Right lung (tissue), 10 donors: ENCODE measurements at places on chromosomes 2 and 18. TPM values are rescaled to one million over a fixed set of nuclear protein-coding genes. Genes with fewer than 3 reads are reported as not detected.
A peak's percentile ranks its signal among the peaks of the same experiment; 100 is the strongest.

Gene METTL5
- polyA plus RNA-seq, result 44.1 TPM

- no peak for DNase-seq
Observed at GRCh38 chr2:41763141-41763540, 284.7 kb upstream of the PKDCC start.

- no peak for DNase-seq
Observed at GRCh38 chr2:1134629-1135028, 184.0 kb downstream of the SNTG2 start.

Gene LGALSL
- 85.9 TPM for polyA plus RNA-seq

Gene TXNDC2
- not detected for polyA plus RNA-seq

Gene GRHL1
- polyA plus RNA-seq, result 4.0 TPM

DNA sequence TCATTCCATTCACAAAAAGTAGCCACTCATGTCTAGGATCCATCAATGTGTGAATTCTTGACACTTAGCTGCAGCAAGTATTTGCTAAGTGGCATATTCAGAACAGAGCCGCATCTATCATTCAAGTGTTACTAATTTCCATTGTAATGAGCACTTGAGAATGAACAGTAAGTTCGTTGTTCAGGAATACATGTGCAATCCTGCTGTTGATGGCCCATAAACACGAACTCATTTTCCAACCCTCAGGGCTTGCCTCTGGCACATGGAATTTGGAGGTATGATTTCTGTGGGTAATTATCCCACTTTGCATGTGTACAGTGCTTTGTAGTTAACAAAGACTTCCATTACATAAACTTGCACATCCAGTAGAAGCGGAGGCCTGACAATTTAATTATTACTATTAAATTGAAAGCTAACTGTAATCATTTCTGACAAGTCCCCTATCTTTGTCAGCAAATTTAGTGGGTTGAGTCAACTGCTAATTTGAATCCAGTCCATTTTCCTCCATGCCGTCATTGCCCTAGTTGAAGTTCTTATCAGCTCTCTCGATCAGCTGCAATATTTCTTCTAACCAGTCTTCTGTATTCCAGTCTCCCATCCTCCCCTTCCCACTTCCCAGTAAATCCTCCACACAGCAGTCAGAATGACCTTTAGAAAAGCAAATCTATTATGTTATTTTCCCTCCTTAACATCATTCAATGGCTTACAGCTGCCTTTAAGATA is 116.0 kb upstream of the AQP4 start:
- no peak for DNase-seq

Gene REEP1
- polyA plus RNA-seq, result 17.4 TPM

GRCh38 chr18:22391407-22392345 is 26.0 kb downstream of the CTAGE1 start:
- DNase-seq, result peak; percentile 65
